ENCODE measurements at places on chromosomes 2 and 18. TPM values are rescaled to one million over a fixed set of nuclear protein-coding genes. Genes with fewer than 3 reads are reported as not detected.

Gene GPR39
- total RNA-seq: not detected

Gene TMEM169
- 0.27 TPM for total RNA-seq

Gene XDH
- total RNA-seq: not detected

Gene POTEJ
- total RNA-seq: not detected

Gene SPP2
- not detected for total RNA-seq

Gene AGXT
- total RNA-seq: not detected

Gene DCC
- not detected for total RNA-seq

Gene POTEI
- not detected for total RNA-seq

Gene RAD51AP2
- total RNA-seq: not detected

Gene CXCR1
- total RNA-seq: 0.08 TPM

- peaks cover 30% of the 10 kb centered on the region for H3K27me3 ChIP-seq
- no peak overlapping the region for H3K4me3 ChIP-seq
- no peak overlapping the region for H3K27ac ChIP-seq
- no peak for DNase-seq
Measured at GRCh38 chr2:70961648-70961994, 16.8 kb upstream of the ANKRD53 start.

DNA sequence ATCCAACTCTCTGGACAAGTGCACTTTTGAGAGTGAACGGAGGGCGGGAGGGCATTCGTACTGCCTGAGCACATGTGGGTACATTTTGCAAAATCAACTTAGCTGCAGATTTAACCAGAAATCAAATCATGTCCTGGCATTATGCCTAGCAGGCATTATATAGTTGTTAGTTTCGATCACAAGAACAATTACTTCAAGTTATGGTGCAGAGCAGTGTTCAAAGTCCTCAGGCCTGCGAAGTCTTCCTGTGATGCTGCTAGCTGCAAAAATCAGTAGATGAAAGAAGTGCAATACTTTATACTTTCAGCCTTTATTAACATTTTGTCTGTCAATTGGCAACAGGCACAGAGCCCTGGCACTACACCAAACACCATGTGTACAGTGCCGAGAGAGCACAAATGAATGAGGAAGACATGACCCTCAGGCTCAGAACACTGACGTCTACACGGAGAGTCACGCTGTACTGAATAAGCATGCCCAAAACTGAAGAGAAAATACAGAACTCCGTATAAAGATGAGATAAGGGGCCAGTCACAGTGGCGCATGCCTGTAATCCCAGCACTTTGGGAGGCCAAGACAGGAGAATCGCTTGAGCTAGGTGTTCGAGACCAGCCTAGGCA lies 92.1 kb upstream of the CREB1 start:
- H3K27me3 ChIP-seq: no peaks in the 10 kb centered on the region
- no peak overlapping the region for H3K27ac ChIP-seq
- no peaks in the 10 kb centered on the region for H3K4me1 ChIP-seq
- DNase-seq: no peak
- H3K36me3 ChIP-seq: no peaks in the 10 kb centered on the region

GRCh38 chr2:172231508-172231907 lies 128.8 kb upstream of the DLX2 start:
- no peak for DNase-seq
- peaks cover 20% of the 10 kb centered on the region for H3K4me1 ChIP-seq
- no peaks in the 10 kb centered on the region for H3K36me3 ChIP-seq
- no peak overlapping the region for H3K27ac ChIP-seq

DNA sequence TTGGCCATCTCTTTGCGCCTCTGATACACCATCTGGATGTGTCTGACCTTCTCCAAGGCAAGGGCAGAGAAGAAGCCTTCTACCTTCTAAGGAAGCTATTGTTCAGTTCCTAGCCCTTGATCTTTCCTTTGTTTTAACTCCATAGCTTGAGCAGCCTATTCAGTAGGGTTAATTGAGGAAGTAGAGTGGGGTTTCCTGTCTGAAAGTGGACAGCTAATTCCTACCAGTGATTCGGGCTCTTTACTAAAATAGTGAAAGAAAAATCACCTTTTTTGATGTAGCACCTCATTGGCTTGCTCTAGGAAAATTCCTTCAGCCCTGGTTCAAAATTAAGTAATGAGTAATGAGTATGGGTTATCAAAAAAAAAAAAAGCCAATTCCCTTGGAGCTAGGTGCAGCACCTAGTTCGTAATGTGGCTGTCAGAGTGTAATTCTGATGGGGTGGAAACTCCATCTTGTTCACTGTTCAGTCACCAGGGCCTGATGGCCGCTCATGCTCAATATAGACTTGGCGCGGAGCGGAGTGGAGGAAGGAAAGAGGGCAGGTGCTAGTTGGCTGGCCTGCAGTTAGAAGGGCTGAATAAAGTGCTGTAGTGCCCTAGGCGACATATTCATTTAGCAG lies 2.9 kb upstream of the MGAT5 start:
- no peak overlapping the region for H3K27ac ChIP-seq
- no peak for DNase-seq

- H3K4me3 ChIP-seq: no peak overlapping the region
- no peaks in the 10 kb centered on the region for H3K27me3 ChIP-seq
- no peaks in the 10 kb centered on the region for H3K36me3 ChIP-seq
Measured at GRCh38 chr2:109321570-109321969, 192.6 kb downstream of the SH3RF3 start.

DNA sequence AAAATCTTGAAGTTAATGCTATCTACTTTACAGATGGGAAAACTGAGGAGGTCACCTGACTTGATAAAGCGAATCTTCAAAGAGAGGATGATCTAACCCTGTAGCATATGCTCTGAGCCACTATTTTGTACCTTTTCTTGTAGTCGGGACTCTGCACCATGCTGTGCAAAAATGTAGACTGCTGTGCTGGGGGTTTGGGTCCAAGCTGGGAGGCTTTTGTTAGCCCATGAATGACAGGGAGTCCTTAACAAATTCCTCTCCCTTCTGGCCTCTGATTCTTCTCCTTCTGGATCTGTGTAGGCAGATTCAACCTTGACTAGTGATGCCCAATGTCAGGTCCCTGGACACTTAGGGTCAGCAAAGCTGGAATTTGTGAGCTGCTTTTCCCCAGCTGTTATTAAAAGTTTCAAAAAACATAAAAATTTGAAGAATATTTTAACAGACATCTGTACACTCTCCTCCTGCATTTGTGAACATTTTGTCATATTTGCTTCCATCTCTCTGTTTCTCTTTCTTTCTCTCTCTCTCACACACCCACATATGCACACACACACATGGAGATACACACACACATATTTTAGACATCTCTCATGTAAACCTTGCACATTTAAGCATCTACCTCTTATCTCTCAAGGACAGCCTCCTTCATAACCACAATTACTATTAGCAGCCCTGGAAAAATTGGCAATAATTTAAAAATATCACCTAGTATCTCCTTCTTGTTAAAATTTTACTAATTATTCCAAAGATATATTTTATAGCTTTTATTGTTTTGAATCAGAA lies 335.0 kb upstream of the TRIB2 start:
- no peaks in the 10 kb centered on the region for H3K27me3 ChIP-seq
- no peaks in the 10 kb centered on the region for H3K4me1 ChIP-seq
- H3K27ac ChIP-seq: no peak overlapping the region
- no peak overlapping the region for H3K4me3 ChIP-seq

GRCh38 chr2:113212245-113213060 lies 38.7 kb downstream of the PSD4 start:
- H3K27me3 ChIP-seq: no peaks in the 10 kb centered on the region
- no peak for DNase-seq
- H3K4me1 ChIP-seq: peaks cover 3% of the 10 kb centered on the region
- H3K4me3 ChIP-seq: no peak overlapping the region

DNA sequence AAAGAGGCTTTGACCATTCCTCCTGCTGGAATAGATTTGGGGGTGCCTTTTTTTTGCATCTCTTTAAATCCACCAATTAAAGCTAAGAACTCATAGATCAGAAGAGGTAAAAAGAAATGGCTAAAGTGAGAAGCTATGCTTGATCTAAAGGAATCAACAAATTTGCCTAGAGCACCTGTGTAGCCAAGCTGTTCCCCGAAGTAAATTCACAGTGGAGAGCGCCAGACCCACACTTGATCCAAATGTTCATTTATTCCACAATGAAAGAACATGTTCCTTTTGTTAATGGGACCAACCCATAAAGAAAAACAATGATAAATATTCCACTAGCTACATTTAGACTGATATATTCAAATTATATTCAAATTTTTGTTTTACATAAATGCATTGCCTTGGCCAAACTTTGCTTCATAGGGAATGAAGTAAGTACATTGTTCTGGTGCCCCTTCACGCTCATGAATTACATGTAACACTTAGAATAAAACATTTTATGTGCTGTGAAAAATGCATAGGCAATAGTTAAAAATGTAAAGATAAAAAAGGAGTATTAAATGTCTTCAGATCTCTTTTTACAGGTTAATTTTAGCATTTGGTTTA lies 167.4 kb downstream of the PKP4 start:
- H3K36me3 ChIP-seq: peaks cover 17% of the 10 kb centered on the region
- H3K27me3 ChIP-seq: no peaks in the 10 kb centered on the region
- H3K27ac ChIP-seq: no peak overlapping the region
- no peaks in the 10 kb centered on the region for H3K4me1 ChIP-seq
- DNase-seq: no peak
- H3K4me3 ChIP-seq: no peak overlapping the region

DNA sequence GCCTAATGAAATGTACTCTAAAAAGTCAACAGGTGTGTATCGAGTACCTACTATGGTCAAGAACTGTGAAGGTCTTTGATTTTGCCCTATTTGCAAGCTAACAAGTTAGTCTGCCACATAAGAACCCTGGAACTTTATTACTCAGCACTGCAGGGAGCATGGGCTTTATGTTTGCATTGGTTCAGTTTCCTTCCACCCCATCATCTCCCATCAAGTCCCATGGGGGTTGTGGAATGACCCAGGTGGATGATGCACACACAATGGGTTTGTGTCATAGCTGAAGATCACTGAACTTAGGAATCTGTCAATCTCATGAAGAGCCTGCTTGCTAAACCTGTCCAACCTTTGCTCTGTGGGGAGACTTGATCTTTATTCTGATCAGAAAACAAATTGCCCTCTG lies 265.5 kb downstream of the RPRM start:
- H3K36me3 ChIP-seq: no peaks in the 10 kb centered on the region
- no peak overlapping the region for H3K27ac ChIP-seq
- H3K4me1 ChIP-seq: no peaks in the 10 kb centered on the region
- H3K4me3 ChIP-seq: no peak overlapping the region
- no peak for DNase-seq
- no peaks in the 10 kb centered on the region for H3K27me3 ChIP-seq

- H3K27me3 ChIP-seq: no peaks in the 10 kb centered on the region
- H3K4me1 ChIP-seq: peaks cover 16% of the 10 kb centered on the region
- DNase-seq: no peak
- H3K36me3 ChIP-seq: no peaks in the 10 kb centered on the region
- H3K27ac ChIP-seq: no peak overlapping the region
Measured at GRCh38 chr2:109234355-109234754, 105.3 kb downstream of the SH3RF3 start.

- DNase-seq: no peak
- no peaks in the 10 kb centered on the region for H3K36me3 ChIP-seq
- no peaks in the 10 kb centered on the region for H3K27me3 ChIP-seq
- H3K4me1 ChIP-seq: no peaks in the 10 kb centered on the region
Measured at GRCh38 chr18:42936289-42936688, 179.2 kb downstream of the RIT2 start.

DNA sequence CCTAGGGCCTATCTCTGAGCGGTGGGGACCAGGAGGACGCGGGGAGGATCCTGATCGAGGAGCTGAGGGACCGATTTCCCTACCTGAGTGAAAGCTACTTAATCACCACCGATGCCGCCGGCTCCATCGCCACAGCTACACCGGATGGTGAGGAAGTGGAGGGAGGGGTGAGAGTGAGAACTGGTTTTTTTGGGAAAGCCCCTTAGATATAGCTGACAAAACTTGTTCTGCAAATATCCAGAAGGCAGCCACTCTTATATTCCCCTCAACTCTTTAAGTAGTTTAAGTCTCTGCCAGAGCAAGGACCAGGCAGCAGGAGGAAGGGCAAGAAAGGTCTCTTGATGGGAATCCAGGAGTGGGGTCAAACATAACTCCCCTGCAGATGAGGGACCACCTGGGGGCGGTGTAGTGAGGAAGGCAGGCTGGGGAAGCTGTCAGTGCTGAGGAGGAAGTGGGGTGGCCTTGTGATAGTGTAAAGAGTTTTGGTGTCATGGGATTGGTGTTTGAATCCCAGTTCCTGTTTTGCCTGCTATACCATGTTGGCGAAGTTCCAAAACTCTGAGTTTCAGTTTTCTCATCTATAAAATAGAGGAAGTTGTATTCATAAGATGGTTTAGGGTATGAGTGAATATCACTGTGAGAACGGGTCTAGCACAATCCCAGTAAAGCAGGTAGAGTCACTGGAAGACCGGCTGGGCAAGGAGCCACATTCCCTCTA lies 3.4 kb downstream of the NAGK start:
- peak overlapping the region; percentile 66 for H3K27ac ChIP-seq
- peak overlapping the region; percentile 14 for H3K4me3 ChIP-seq
- H3K27me3 ChIP-seq: no peaks in the 10 kb centered on the region
- peak; percentile 29 for DNase-seq
- peaks cover 42% of the 10 kb centered on the region for H3K36me3 ChIP-seq

DNA sequence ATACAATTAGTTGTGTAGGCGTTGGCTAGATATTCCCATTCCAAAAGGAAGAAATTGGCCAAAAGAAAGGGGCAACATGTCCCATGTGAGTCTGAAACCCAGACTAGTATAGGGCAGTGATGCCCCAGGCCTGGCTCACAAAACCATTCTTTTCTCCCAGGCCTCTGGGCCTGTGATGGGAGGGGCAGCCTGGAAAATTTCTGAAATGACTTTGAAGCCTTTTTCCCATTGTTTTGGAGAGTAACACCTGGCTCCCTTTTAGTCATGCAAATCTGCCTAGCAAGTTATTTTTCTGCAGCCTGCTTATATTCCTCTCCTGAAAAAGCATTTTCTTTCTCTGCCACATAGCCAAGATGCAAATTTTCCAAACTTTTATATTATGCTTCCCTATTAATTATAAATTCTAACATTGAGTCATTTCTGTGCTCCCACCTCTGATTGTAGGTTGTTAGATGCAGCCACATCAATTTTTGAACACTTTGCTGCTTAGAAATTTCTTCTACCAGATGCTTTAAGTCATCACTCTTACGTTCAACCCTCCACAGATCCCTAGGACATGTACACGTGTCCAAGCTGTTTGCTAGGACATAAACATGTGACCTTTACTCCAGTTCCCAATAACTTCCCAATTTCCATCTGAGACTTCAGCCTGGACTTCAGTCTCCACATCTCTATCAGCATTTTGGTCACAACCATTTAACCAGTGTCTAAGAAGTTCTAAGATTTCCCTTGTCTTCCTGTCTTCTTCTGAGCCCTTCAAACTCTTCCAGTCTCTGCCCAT lies 76.1 kb upstream of the MC4R start:
- no peaks in the 10 kb centered on the region for H3K4me1 ChIP-seq
- H3K36me3 ChIP-seq: no peaks in the 10 kb centered on the region
- no peaks in the 10 kb centered on the region for H3K27me3 ChIP-seq
- no peak overlapping the region for H3K4me3 ChIP-seq
- no peak for DNase-seq

- H3K36me3 ChIP-seq: peaks cover 15% of the 10 kb centered on the region
- peak; percentile 55 for DNase-seq
- H3K4me1 ChIP-seq: peaks cover 69% of the 10 kb centered on the region
- H3K4me3 ChIP-seq: no peak overlapping the region
Measured at GRCh38 chr2:174603280-174603679, 5.7 kb upstream of the WIPF1 start.

- H3K4me3 ChIP-seq: no peak overlapping the region
- H3K27ac ChIP-seq: no peak overlapping the region
- no peaks in the 10 kb centered on the region for H3K36me3 ChIP-seq
- H3K27me3 ChIP-seq: no peaks in the 10 kb centered on the region
- H3K4me1 ChIP-seq: no peaks in the 10 kb centered on the region
Measured at GRCh38 chr18:73288813-73289212, 421.0 kb upstream of the NETO1 start.
